ENCODE measurements at places on chromosomes 3 and 15.

- DNase-seq: no peak
Measured at GRCh38 chr3:141112686-141113297, 61.6 kb downstream of the SPSB4 start.

DNA sequence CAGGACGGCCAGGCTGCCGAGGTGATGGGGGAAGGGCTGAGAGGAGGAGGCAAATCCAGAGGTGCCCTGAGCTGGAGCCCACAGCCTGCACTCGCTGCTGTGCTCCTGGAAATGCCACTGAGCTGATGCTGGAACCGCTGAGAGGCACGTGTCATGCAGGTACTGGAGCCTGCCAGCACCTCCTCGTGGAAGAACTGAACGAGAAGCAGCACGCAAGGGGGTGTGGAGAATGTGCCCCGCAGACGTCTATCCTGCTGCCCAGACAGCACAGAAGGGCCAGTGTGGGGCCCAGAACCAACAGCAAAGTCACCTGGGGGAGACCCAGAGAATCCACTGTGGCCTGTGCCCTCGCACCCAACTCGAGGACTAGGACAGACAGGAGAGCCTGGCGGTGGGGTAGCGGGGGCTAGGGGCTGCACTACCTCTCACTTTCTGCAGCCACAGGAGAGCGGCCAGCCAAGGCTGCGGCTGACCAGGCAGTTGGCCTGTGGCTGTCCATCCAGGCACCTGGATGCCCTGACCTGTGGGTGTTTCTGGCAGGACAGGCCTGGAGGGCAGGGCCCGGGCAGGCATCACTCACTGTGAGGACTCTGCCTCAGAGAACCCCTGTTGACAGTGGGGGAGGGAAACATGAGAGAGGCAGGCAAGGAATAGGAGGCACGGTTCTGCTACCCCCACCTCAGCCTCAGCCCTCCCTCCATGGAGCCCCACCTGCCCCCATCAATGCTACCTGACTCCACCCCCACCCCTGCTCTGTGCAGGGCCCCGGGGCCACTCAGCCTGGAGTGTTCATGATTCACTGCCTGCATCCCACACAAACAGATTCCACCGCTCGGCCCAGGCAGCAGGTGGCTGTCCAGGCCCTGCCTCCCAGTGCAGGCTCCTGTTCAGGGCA lies 213.1 kb downstream of the TBC1D2B start:
- DNase-seq: no peak

DNA sequence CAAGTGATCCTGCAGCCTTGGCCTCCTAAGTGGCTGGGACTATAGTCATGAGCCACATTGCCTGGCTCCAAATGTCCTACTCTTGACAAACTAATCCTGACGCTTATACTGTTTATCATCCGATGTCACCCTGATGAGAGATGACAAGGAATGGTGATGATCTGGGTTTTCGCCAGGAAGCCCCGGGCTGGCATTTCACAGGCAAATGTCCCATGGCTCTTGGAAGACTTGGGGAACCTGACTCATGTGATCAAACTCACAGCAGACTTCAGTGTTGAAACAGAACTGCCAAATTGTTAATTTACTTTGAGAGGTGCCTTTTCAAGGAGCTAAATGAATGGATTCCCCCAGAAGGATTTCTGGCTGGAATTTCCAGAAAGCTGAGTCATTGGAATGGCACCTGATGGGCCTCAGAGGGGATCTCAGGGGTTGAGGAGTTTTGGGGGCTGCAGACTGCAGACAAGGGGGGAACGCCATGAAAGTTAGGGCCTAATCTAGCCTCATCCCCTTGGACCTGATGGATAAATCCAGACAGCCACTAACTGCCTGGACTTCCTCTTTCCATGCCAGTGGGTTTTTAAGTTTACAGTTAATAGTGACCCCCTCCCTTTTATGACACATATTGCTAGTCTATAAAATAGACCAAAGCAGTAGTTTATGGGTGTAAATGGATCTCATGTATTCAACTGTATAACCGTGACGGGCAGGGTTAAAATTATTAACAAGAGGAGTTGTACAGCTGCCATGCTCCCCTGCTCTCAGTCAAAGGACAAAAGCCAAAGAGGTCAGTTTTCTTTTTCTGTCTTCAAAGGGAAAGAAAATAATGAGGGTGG lies 146.6 kb downstream of the CHSY1 start:
- DNase-seq: no peak

DNA sequence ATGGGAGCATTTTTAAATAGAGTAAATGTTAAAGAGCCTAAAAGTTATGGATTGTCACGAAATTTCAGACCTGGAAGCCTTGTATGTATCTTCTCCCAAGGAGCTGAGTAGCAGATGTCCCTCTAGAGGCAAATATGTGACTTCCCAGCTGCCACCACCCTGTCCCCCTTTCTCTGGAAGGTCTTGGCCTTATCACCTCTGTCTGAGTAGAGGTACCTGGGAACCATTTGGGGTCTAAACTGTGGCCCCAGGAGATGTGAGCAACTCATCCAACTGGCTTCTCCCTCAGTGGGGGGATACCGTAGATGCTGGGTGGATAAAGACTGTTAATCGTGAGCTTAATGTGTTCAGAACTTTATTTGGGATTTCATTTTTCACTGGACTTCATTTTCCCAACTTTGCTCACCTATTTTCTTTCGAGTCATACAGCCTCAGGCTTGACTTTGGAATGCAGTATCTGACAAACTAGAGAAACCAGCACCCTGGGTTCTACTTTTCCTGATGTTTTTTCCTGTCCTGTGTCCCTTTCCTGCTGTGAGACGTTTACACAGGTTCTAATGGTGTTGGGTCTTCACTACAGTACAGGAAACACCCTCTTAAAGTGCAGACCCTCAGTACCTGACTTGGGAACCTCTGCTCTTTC lies 53.3 kb upstream of the CCR4 start:
- DNase-seq: no peak

DNA sequence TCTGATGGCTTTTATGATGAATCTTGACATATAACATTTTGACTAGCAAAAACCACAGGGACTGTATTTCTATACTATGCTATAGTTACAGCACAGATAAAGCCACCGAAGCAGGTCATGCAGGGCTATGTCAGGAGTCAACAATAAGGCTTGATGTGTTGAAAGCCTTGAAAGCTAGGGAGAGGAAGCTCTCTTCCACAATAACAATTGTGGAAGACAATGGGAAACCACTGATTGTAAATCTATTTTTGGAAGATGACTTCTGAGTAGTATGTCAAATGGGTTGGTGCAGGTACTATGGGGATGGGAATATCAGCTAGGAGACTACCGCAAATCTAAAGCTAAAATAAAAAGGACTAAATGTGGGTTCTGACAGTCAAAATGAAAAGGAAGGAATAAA lies 4.0 kb upstream of the AQR start:
- DNase-seq: no peak

DNA sequence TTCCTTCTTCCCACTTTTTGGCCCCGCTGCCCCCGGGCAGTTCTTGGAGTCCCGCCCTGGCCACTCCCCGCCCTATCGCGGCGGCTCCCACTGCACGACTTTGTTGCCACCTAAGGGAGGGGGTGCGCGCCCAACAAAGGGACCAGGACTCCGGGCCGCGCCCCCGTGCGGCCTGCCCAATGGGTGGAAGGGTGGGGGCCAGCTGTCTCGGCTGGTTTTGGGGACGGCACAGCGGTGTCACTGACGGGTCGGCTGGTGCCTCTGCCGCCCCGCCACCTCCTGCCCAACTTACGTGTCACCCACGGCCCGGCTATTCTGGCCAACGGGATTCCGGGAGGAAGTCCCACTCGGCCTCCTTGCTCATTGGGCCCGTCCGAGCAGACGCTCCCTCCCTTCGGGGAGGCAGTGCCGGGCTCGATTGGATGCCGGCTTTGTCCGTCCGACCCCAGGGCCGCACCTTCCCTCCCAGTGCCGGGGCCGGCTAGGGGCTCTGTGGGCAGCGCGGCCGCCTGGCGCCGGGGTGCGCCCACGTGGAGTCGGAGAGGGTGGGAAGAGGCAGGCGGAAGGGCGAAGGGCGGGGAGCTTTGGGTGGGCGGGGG lies at the start of gene GOLIM4:
GOLIM4 (minus strand) TSS at position 314 of the 599 bp plus-strand sequence. CDS start 639 bp downstream, outside the sequence.
- peak; percentile 78 for DNase-seq

DNA sequence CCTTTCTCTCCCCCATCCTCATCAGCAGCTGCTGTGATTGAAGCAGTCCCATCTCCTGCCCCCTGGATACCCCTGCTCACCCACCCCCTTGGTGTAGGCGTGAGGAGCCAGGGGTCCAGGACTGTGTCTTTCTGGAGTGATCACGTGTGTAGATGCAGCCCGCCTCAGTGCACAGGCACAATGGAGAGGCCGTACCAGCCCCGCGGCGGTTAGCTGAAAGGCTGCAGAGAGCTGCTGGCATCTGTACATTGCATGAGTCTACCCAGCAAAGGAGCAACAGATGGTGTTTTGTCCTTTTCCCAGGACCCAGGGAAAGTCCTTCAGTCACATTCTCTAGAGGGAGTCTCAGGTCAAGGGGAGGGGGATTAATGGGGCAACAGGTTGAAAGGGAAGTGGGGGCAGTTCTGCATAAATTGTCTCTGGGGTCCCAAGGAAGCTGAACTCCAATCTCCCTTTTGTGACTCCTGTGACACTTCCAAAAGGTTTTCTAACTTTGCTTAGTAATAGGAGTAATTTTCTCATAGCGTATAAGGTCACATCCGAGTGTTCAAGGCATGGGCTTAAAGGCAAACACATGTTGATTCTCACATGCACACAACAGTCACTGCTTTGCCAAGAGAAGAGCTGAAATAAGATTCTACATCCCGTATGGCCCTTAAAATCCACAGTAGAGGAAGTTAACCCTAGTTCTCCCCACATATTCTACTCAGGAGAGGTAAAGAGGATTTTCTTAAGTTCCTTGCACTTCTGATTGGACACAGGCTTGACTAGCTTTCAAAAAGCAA lies 7.1 kb downstream of the CSPG5 start:
- no peak for DNase-seq

GRCh38 chr3:177498037-177498857 lies 301.0 kb upstream of the TBL1XR1 start:
- no peak for DNase-seq

GRCh38 chr15:37693926-37694325 lies 240.5 kb upstream of the TMCO5A start:
- DNase-seq: no peak

DNA sequence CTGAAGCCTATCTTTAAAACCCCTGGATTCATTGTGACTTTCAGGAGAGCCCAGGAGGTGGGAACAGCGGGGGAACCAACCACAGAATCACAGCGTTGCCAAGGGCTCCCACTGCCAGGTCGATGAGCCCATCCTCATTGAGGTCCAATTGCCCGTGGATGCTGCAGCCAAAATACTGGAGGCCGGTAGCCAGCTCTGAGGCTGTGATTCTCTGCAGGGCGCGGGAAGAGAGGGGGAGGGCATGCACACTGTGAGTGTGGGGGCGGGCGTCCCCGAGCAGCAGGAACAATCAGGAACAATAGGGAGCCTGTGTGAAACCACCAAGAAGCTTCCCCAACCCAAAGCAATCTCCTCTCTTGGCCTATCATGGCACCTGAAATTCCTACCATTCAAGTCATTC lies 53.4 kb downstream of the FEM1B start:
- DNase-seq: no peak

DNA sequence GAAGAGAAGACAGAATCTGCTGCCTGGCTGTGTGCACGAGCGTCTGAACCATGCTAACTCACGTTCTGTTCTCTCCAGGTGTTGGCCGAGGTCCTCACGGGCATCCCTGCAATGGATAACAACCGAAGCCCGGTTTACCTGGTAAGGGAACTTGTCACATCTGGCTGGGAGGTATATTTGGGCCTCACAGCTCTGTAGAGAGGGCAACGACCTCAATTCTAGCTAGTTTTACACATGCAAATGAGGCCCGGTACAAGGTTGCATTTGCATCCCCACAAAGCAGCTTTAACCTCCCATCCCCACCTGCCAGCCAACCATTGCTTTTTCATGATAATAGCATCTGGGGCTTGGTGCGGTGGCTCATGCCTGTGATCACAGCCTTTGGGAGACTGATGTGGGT lies 22.0 kb upstream of the TATDN2 start:
- DNase-seq: no peak

DNA sequence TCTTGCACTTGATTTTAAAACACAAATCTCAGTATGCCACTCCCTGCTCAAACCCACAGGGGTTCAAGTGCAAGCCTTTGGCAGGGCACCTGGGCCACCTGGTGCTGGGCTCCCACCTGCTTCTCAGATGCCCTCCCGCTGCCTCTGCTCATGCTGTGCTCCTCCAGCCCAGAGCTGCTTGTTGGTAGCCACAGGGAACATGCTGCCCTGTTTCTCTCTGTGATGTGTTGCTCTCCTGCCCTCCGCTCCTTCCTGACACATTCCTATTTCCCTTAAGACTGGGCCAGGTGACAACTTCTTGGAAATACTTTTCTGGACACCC lies 27.1 kb upstream of the KY start:
- DNase-seq: no peak

DNA sequence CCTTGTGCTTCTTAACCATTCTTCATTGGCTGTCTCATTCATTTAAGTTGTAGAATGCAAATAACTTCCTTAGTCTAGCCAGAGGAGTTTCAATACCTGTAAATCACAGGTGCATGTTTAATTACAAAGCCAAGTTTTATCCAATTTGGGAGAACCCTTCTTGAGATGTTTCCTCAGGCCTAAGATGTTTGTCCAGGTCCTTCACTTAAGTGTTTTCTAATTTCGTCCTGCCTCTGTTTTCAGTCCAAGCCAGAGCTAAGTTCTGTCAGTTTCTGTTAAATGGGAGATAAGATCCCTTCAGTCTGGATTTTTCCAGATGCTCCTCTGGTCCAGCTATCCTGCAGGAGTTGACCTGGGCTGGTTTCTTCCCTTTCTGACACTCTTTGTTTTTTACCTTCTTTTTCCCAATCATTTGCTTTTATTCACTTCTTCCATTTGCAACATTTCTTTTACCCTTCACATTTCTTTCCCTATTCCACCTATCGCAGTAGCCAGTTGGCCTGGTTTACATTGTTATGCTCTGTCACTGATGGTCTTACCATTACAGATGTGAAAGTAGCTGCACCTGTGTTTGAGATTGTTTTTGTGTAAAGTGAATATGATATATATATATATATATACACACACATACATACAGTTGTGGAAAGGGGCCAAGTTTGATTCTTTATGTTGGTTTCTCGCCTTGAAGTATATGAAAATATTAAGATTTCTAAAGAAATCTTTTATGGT lies 34.5 kb downstream of the EIF2AK4 start:
- no peak for DNase-seq

Data from GM12891 (cell line).